ENCODE measurements at places on chromosomes 7 and 10.

GRCh38 chr7:22722536-22723180, 4.3 kb upstream of the IL6 start:
- no peak for DNase-seq

GRCh38 chr10:102413806-102414561, 4.6 kb downstream of the PSD start:
- no peak for DNase-seq

GRCh38 chr10:104937567-104937966, 296.5 kb downstream of the SORCS3 start:
- DNase-seq: no peak

DNA sequence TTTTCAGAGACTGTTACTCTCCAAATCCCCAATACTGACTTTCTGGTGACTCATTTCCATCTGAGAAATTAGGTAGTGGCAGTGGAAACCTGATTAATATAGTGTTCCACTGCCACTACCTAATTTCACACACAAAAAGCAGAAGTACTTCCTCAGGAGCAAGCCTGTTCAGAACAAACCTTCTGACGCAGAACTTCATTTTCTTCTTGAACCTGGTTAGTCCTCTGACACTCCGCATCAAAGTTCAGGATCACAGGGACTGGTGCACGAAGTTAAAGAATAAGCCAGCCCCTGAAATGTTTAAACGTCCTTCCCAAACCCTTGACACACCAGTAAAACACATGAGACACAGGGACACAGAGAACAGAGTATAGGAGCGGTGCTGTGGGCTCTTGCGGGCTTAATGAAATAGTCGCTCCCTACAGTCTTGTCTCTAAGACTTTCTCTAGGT, 4.4 kb downstream of the WDR91 start:
- DNase-seq: no peak

DNA sequence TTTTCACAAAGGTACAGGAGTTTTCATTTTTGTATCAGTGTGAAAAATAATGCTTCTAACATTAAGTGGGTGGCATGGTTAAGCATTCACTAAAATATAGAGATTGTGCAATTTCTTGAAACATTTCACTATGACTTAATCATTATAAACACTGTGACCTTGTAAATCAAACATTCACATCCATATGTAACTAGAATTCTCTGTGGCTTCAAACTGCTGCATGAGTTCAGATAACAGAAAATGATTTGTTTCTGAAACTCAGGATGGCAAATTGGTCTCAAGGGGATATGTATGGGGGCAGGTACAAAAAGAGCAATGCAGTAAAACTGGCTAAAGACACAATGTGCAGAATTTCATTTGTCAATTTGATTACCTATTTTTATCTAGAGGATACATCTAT, 3.8 kb downstream of the FAM133B start:
- no peak for DNase-seq
